IMR-90 (cell line): ENCODE measurements at places on chromosomes 3 and 15. TPM values are rescaled to one million over a fixed set of nuclear protein-coding genes. Genes with fewer than 3 reads are reported as not detected.

The GOLGA6B gene
- not detected in 2 replicates for total RNA-seq

The ATP2B2 gene
- under 0.01 TPM in 1 of 2 replicates, not detected in the other for total RNA-seq

The SCG5 gene
- 7.9 and 8.3 TPM in 2 replicates for total RNA-seq

GRCh38 chr3:165463531-165463930, 267.3 kb upstream of the SLITRK3 start:
- DNase-seq: peak; percentile 36

- DNase-seq: no peak
Measured at GRCh38 chr3:11002371-11002807, 9.8 kb downstream of the SLC6A1 start.

DNA sequence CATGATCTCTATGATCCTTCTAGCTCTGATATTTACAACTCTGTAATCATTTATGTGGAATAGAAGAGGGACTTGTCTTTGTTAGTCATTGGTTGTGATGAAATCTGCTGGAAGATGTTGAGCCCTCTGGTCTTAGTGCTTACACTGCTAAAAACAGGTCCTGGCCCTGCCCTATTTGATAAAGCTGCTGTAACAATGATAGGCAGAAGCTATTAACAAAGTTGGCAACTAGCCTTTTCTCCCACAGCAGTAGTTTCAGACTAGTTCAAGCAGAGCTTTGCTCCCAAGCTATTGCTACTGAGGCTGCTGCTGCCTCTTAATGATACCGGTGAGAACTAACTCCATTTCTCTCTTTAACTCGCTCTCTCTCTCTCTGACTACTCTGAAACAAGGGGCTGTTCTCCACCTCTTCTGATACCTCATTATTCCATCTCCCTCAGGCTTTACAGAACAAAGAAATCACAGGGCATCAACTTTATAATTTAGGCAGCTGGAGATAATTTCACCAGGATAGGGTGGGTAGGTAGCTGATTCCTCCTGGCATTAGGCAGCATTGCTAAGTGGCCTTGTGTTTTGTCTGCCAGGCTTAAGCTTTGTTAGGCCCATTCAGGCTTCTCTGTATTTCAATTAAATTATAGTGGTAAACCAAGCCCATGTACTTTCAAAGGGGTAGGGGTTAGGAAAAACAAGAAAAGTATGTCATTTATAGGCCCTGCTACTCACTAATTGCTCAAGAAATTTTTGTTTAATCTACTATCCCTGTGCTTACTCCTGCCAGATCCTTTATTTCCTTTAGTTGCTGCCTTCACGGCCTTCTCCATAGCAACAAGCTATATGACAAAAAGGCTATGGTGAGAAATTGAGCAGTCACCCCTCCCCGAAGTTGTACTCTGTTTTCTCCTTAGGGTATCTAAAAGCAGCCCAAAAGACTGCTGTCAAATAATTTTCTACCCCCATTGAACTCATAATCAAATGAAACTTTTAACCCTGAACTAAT, 139.6 kb downstream of the RBPMS2 start:
- DNase-seq: peak; percentile 86

GRCh38 chr3:11705049-11705448, 61.3 kb upstream of the VGLL4 start:
- DNase-seq: no peak

- DNase-seq: peak; percentile 22
Measured at GRCh38 chr3:74273091-74273490, 341.4 kb downstream of the CNTN3 start.

DNA sequence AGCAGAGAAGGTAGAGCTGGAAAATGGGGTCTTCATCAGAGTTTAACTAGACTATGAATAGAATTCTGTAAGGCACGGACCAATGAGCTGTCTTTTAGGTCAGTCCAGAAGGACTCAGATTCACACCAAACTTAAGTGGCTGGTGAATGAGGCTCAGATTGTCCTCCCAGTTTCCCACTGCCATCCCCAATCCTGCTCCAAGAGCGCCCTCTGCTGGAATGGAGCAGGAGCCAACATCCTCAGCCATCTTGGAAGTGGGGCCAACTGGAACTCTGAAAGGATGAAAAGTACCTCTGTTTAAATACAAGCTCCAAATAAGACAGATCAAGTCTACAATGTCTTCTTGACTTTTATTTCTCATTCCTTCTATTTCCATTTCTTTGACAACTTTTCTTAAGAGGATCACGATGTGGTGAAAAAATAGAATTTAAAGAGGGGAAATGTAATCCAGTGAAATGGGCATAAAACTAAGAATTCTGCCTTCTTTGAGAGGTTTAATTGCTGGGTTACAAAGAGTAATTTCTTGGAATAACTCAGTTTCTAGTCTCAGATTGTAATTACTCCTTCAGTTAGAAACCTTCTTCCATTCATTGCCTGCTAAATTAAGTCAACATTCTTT, 217.1 kb upstream of the TPRG1 start:
- peak; percentile 88 for DNase-seq

The TPRG1 gene
- 0.56 TPM in 1 of 2 replicates, not detected in the other for total RNA-seq

The GRM2 gene
- total RNA-seq: under 0.01 TPM in 2 replicates
